Activated CD8-positive, alpha-beta memory T cell treated with anti-CD3 and anti-CD28 coated beads for 1 hour (primary cell): ENCODE measurements at places on chromosomes 3 and 15.

- no peak for DNase-seq
Measured at GRCh38 chr3:59769127-59769750, 719.4 kb upstream of the CFAP20DC start.

- no peak for DNase-seq
Measured at GRCh38 chr15:42065033-42065432, 29.3 kb downstream of the PLA2G4D start.

GRCh38 chr3:35705904-35706303 lies 66.6 kb downstream of the ARPP21 start:
- DNase-seq, result no peak

DNA sequence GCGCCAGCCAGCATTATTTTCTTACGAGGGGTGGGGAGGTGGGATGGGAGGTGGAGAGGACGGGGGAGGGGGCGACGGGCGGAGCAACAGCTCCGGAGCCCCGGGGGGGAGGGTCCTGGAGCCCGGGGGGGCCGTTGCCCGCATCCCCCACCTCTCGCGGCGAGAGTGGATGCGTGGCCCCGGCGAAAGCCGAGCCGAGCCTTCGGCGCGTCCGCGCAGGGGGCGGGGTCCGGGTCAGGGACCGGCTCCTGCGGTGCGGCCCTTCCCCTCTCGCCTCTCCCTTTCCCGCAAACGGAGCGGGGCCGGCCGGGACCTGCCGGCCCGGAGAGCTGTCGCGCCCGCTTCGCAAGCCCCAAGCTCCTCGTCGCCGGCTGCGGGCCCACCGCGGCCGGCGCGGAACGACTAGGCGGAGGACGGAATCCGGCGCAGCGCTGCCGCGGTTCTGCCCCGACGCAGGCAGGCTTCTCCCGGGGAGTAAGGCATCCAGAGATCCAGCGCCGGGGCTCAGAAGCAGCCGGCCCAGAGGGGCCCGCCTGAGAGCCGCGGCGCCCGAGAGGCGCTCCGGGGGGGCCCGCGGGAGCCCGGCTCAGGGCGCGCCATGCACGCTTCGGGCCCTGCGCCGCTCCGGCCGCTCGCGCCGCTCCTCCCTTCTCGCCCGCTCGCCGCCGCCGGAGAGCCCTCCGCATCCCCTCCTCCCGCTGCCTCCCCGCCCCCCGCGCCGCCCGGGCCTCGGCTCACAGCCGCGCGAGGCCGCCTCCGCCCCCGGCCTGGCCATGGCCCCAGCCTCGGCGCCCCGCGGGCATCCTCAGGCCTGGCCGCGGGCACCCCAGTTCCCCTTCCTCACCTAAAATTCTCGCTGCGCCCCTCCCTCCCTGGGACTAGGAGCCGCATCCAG lies 459 bp upstream of the ADCY5 start:
- DNase-seq, result no peak

- DNase-seq, result no peak
Measured at GRCh38 chr15:66565741-66566144, at the start of gene LCTL. Gene LCTL, minus strand, starts transcription at chr15:66565998. Its CDS starts 633 bp downstream, at chr15:66565365.

- no peak for DNase-seq
Measured at GRCh38 chr3:177447938-177448337, 250.7 kb upstream of the TBL1XR1 start.

DNA sequence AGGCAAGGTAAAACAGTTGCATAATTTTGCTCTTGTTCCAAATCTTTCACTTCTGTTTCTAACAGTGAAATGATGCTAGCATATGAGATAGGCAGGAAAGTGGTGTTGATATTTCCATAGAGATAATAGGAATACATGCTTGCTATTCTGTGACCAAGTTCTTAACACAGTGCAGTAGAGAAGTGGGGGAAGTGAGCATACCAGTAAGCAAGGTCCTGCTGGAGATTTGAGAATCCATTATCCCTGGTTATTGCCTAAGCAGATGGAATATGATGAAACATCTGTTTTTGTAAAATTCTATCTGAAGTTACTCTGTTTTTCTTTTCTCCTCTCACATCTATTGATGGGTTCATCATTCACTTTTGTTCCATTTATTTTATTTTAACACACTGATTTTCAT lies 28.7 kb downstream of the USP8 start:
- DNase-seq, result no peak

GRCh38 chr3:197010556-197011351 lies 18.9 kb downstream of the MELTF start:
- no peak for DNase-seq

DNA sequence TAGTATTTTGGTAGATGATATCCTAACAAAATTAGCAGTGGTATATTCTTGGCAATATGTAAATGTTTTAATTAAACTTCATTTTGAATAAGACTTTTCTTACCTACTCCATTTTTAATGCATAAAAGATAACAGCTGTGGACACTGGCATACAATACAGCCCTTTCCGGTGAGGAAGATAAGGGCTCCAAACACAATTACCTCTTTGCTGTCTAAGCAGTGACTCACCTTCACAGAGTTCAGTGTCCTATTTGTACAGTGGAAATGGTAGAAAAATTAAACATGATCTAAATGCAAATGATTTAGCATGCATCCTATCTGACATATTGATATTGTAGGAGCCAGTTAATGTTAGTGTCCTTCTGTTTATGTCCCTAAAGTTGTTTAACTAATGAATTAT lies 969.4 kb downstream of the PLOD2 start:
- DNase-seq, result no peak

DNA sequence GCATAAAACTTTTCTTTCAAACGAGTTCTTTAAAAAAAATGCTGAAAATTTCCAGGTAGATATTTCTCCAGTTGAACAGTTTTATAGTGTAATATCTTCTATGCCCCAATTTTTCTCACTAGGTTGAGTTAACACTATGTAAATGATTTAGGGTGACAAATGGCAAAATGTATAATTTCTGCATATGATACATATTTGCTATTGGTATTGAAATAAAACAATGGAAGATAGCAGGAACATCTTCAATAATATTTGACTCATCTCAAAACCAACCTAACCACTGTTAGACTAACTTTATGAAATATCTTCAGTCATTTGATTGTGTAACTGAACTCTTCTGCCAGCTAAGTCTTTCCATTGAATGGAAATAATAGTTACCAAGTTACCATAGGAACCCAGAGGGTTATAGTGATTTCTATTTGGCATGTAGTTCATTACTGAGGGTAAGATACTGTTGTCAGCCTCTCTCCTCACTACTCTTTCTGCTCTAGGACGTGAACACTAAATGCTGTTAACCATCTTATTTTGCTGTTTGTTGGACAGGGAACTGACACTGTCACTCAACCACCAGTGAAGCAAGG lies 824.7 kb upstream of the NECTIN3 start:
- no peak for DNase-seq

DNA sequence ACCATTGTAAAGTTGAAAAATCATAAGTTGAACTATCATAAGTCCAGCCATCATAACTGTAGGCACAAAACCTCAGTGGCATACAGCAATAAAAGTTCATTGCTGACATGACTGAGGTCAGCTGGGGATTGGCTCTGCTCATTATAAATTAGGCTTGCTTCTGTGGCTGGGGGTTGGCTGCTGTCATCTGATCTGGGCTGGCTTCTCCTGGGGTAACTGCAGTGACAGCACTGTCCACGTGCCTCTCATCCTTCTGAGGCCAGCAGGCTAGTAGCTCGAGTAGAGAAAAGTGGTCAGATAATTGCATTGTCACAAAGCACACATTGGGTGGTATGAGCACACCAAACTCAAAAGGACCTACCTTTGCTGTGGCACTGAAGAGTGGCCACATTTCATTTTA lies 31.3 kb downstream of the CMTM7 start:
- DNase-seq, result no peak

DNA sequence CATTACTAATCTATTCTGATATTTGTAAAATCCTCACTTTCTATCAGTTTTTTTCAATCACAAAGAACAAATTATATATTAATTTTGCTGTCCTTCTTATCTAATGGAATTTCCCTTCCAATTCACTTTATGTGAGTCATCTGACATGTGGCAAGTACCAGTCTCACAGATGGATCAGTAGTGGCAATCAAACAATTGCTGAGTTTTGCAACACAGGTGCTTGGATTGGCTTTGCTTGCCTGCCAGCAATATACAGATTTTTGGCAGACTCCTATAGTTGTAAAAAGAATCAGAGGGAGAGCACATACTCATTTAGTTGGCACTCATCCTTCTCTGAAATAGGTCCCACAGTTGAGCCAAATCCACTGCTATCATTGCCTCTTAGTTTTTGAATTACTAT lies 83.7 kb downstream of the BCHE start:
- no peak for DNase-seq

- DNase-seq, result no peak
Measured at GRCh38 chr3:52149021-52149420, 5.2 kb downstream of the POC1A start.

GRCh38 chr3:171874251-171874681 lies 31.1 kb downstream of the TMEM212 start:
- no peak for DNase-seq

DNA sequence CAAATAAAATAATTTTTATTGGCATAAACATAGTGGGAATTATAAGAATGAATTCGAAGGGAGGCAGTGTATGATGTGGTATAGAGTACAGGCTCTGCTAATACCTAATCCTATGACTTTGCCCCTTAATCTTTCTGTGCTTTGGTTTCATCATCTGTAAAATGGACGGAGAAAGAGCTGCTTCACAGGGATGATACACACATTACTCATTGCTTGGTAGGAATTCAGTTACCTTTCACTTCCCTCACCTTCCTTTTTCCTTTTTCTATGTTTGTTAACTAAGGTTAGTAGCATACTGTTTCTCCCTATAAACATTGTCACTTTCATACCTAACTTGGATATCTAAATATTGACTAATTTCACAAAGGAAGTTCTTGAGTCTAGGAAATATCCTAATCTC lies 36.2 kb downstream of the LEKR1 start:
- DNase-seq, result no peak

DNA sequence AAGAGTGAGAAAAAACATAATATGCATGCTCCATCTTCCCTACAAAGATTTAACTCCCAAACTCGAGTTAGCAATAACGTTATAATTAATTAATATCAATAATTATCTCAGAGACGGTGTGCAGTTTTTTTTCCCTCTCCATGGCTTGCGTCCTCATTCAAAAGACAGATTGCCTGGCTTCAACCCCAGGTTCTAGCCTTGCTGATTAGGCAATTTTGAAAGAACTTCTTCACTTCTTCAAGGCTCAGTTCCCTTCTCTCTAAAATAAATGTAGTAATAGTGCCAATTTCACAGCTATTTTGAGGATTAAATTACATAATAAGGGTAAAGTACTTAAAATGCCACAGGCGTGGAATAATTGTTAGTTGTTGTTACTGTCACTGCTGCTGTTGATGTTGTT lies 876.1 kb upstream of the GBE1 start:
- no peak for DNase-seq

DNA sequence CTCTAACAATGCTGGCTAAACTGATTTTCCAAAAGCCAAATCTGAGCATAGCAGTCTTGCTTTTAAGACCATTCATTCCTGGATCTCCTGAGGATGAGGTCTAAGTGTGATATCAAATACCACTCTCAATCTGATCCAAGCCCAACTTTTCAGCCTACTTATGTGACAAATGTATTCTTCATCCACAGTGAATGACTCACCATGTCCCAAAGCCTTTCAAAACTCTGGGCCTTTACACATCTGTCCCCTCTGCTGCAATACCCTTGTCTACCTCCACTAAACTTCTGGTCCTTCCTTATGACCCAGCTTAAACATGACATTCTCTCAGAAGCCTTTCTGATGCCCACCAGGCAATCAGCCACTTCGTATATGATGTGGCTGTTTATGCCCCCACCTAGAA lies 4.6 kb downstream of the ANAPC13 start:
- DNase-seq, result no peak

DNA sequence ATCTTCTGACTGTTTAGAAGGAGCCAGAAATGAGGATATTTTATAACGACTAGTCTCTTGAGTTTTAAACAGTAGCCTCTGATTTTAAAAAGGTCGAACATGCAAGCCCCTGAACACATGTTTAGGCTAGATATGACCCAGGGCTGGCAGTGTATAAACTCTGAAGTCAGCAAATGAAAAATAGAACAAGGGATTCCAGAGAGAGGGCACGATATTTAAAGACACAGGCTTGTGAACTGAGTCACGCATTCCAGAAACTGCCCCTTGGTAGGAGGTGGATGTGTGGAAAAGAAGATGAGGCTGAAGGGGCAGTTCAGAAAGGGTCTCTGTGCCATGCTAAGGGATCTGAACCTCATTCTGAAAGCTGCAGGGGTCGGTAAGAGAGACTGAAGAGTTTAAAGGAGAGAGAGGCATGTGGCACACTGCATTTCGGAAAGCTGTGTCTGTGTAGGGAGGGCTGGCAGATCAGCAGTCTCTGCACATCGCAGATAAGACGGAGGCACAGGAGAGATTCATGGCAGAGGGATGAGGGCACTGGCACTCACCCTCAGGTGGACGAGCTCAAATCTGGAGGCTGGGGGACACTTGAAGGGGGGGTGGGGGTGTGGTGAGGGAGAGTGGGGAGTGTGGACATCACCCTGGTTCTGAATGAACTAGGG lies 22.1 kb downstream of the ST8SIA2 start:
- DNase-seq, result no peak

DNA sequence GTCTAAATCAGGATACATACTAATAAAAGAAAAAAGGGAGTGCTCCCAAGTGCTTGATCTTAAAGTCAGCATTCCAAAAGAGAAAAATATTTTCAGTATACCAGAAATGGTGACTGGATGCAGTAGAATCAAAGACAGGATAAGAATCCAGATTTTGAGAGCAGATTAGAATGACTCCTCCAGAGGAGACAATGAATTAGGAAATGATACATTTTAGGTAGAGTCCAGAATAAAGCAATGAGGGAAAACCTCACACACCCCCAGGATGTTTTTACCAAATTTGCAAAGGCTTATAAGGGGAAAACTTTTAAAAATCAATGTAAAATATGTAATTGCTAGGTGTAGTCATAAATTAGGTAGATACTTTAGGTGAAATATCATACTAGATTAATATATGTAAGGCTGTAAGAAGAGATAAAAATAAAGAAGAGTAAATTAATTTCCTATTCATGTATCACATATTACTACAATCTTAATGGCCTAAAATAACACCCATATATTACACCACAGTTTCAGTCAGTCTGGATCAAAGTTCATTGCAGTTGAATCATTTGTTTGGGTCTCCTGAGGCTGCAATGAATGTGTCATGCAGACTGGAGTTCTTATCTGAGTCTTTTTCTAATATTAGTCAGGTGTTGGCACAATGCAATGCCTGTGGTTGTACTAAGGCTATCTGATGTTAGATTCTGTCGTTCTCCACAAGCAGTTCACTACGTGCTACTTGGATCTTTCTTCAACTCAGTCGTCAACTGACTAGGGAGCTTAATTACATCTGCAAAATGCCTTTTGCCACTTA lies 547.8 kb upstream of the EPHA6 start:
- no peak for DNase-seq

- DNase-seq, result no peak
Measured at GRCh38 chr3:59460068-59460467, 410.2 kb upstream of the CFAP20DC start.

- DNase-seq, result no peak
Measured at GRCh38 chr3:2543247-2543646, 444.6 kb downstream of the CNTN4 start.

GRCh38 chr3:42369304-42369703 lies 41.1 kb downstream of the LYZL4 start:
- no peak for DNase-seq
